ENCODE measurements at places on chromosomes 1 and 21.

GRCh38 chr1:47738560-47739182 is 258.5 kb downstream of the TRABD2B start:
- peak; percentile 72 for DNase-seq

DNA sequence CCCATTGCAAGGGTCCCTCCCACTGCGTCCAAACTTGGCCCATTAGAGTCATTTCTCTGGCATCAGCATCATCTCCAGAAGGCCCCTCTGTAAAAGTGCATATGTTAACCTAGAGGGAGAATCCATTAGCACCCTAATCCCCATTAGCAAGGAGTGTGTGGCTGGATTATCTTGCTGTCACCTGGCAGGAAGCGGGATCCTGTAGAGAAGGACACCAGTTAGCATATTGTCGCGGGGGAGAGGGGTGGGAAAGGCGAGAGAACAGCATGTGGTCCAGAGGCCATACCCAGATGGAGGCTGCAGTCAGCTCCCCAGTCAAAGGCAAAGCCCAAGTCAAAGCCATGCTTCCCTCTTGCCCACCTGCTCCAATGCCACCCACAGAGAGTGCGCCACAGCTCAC is 64.0 kb downstream of the OLIG1 start:
- DNase-seq, result no peak

GRCh38 chr1:231918239-231919015 is 291.8 kb downstream of the DISC1 start:
- DNase-seq, result peak; percentile 11

DNA sequence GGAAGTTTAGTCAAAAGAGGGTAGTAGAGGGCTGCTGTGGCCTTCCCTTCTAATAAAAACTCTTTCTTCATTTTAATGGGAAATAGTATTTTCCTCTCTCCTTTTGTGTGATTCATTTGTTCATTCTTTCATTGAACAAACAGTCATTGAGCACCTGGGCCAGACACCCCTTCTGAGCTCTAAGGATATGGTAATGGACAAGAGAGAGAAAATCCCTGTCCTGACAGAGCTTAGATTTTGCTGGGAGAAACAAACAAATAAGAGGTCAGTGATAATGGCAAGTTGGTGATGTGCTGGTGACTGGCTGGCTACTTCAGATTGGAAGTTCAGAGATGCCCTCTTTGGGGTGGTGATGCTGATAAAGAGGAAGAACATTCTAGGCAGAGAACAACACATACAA is 59.3 kb downstream of the CDC14A start:
- DNase-seq, result no peak

DNA sequence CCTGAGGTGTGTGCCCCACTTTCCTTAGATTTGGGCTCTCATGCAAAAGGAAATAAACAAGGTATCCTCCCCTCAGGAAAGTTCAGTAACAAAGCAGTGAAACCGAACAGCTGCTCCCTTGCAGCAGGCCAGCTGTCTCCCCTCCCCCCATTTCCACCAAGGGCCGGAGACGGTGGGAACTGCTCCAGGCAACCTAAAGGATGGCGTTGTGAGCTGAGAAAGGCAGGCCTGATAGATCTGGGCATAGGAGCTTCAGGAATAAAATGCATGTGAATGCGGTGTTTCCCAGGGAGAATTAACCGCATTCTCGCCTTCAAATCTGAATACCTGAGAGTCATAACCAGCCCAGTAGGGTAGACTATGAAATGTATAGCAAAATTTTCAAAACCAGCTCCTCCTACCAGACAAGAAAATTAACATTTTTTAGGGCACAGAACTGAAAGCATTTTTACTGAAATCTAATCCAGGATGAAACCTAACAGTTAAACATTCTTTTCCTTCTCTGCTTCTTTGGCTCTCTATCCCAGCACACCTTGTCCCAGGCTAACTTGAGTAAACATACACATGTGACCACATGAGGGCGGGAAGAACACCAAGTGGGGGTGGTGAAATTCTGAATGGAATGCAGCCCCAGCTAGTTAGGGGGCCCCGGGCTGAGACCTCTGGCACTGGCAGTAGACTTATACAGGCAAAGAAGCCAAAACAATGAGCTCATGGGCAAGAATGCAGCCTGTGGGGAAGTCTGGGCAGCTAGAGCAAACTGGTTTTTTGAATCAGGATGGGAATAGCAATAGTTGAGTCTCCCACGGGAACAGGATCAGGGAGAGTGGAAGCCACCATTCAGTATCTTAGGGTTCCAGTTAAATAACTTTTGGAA is 11.5 kb downstream of the MCL1 start:
- DNase-seq, result peak; percentile 92

GRCh38 chr1:85623061-85623471 is 42.5 kb downstream of the CCN1 start:
- DNase-seq, result no peak

DNA sequence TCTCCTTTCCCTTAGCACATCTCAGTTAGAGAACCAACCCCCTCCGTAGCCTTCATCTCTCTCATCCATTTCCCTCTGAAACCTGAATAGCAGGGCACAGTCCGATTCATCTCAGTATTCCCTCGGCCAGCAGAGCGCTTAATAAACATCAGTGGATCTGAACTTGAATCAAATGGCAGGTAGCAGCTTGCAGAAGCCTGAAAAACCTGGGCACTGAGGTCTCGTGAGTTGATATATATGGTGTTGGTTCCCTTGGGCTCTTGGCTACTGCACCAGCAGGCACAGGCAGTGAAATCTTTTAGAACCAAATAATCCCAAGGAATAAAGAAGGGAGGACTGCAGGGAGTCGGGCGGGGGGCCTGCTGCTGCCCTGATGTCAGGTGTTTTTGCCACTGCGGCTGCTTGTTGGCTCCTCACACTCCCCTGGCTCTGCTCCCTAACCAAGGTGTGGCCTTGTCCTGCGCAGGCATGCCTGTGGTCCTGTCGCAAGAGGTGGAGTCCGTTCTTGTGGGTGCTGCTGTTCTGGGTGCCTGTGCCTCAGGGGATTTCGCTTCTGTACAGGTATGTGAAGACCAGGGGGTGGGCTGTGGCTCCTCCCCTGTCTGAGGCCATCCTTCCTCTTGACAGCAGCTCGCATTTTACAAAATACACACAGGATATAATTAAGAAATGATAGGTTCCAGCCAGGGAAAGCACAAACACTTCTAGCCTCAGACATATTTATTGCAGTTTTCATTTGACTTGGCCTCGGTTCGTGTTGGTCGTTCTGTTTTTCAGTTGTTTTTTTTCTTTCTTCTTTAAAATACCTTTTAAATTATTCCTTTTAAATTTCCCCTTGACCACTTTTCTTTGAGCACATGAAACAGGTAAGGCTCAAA is 140.9 kb upstream of the HOOK1 start:
- peak; percentile 55 for DNase-seq

- DNase-seq, result no peak
Measured at GRCh38 chr1:178091986-178092745, 1.7 kb upstream of the RASAL2 start.

DNA sequence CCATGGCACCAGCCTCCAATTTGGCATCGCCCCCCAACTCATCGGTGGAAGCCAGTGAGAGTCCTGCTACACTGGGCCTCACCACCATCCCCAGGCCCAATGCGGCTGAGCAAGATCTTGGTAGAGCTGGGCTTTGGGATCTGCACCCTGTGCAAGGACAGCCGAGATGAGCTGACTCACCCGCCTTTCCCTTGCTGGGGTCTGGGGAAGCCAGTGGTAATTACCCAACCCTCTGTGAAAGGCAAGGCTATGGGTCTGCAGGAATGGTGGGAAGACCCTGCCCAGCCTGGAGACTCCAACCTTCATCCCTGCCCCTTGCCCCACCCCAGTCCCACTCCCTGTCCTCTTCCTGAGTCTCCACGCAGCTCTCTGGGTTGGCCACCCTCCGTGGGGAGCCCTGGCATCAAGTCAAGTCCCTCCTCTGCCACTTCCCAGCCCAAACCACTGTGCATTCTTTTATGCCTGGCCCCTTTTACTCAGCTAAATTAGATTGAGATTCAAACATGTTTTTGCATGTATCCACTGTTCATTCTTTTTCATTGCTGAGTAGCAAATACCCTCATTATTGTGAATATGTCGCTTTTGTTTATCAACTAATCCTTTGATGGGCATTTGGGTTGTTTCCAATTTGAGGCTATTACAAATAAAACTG is 8.8 kb downstream of the SMCP start:
- DNase-seq, result no peak

- DNase-seq, result no peak
Measured at GRCh38 chr1:47679301-47679791, 241.5 kb downstream of the FOXD2 start.

DNA sequence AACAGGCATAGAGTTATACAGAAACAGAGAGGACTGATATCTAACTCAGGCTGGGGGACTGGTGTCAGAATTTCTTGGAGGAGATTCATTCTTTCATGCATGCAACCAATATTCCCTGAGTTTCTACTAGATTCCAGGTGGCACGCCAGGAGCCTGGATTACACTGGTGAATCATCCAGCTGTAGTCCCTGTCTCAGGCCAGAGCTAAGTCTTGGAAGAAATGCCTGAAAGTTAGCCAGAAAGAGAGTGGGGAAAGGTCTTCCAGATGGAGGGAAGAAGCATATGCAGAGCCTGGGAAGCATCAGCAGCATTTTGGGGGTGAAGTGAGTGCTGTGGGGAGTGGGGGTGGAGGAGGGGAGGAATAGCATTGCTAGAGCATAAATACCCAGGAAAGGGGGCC is 239.1 kb downstream of the OMA1 start:
- no peak for DNase-seq

DNA sequence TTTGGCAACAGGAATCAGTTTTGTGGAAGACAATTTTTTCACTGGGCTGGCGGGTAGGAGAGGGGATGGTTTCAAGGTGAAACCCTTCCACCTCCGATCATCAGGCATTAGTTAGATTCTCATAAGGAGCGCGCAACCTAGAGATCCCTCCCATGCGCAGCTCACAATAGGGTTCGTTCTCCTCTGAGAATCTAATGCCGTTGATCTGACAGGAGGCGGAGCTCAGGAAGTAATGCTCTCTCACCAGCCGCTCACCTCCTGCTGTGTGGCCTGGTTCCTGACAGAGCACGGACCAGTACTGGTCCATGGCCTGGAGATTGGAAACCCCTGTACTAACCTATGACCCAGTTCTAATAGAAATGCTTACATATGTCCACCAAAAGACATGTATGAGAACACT is 96.6 kb upstream of the KIAA1614 start:
- DNase-seq, result no peak

DNA sequence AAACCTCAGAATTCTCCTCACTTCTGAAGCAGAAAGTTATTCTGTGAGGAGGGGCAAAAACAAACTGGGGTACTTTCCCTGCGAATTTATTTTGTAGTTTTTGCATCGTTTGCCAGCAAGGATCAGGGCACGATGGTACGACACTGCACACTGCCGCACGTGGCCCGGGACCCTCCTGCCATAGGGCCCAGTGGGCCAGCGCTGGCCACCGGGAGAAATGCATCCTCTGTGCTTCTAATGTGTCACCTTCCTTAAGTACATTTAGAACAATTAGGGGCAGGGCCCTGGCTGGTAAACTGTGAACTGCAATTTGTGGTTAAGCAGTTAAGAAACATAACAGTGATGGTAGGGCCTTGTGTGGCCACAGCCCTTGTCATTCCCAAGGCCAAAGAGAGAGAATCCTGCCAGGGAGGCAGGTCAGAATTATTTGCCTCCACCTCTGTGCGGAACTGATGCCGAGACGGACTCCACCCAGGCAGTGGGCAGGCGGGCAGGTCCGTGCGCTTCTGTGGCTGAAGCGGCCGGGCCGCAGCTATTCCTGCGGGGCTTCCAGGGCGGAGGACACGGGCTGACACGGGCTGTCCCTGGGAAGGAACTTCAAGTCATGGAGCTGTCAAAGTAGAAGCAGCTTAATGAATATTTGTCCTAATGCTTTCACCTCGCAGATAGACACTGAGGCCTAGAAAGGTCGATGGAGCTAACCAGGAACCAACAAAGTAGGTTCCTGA is 12.5 kb downstream of the GPR137B start:
- no peak for DNase-seq

DNA sequence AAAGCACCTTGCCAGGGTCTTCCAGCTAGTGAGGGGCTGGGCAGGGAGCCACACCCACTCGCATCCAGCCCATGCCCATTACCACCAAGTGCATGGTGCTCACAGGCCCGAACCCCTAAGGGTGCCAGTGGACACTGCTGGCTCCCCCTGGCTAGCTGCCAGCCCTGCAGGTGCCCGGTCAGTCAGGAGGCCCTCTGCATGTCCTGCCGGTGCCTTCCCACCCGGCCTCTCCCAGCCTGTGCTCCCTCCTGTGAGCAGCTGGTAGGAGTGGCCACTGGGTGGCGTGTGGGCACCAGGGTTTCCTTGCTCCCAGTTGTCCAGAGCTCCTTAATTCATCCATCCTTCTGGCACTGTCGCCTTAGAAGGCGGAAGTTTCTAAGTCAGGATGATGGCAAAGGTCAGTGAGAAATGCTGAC is 33.4 kb downstream of the QSOX1 start:
- DNase-seq, result peak; percentile 79

DNA sequence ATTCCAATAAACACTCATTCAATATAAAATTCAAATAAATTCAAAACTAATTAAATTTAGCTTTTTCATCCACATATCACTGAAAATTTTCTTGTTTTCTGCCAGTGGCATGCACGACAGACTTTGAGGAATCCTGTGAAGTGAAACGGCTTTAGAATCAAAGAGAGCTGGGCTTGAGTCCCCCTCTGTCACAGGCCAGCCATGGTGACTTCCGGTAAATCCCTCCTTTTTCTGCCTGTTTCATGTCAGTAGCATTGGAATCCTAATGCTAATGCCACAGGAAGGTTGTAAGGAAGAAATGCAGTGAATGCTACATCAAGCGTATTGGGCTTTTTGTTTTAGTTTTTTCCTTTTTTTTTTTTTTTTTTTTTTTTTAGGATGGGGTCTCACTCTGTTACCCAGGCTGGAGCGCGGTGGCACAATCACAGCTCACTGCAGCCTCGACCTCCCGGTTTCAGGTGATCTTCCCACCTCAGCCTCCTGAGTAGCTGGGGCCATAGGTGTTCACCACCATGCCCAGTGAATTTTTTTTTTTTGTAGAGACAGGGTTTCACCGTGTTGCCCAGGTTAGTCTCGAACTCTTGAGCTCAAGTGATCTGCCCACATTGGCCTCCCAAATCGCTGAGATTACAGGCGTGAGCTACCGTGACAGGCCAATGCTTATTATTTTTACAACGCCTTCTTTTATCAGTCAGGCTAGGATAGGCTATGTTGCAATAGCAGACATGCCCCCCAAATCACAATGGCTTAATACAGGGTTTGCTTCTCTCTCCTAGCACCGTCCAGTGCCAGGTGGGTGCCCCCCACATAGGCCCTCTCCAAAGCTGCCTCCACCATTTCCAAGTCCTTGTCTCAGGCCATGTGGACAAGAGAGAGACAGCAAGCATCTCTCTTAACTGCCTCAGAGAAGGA is 3.6 kb upstream of the MATN1 start:
- no peak for DNase-seq

- DNase-seq, result no peak
Measured at GRCh38 chr1:36400825-36401601, 3.3 kb upstream of the LSM10 start.

DNA sequence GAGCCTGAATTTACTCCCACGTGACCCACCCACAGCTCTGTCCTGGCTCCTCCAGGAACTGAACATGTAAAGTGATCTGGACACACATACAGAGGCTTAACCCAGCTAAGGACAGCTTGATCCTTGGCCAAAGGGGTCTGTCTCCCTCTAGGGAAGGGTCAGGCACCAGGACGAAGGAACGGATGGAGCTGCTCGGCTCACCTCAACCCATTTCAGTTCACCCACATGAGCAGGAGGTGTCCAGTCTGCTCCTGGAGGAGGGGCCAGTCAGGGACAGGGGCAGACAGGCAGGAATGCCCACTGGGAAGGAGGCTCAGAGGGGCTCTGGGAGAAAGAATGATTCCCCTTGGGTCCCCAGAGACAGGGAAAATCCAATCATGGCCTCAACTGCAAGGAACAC is 567.2 kb downstream of the PTPRU start:
- DNase-seq, result no peak
